Activated CD4-positive, alpha-beta T cell treated with anti-CD3 and anti-CD28 coated beads, Interleukin-2, amount 10 ng/mL, durations not matched to agents 24 days and 14 days (primary cell): ENCODE measurements at places on chromosomes 5 and 9. TPM values are rescaled to one million over a fixed set of nuclear protein-coding genes. Genes with fewer than 3 reads are reported as not detected.

- H3K27ac ChIP-seq: peak overlapping the region; percentile 81
- peak overlapping the region; percentile 7 for H3K4me3 ChIP-seq
- peaks cover 31% of the 10 kb centered on the region for H3K4me1 ChIP-seq
These were observed 7.9 kb upstream of the ENG start for GRCh38 chr9:127862075-127863011.

The SH3TC2 gene
- not detected in 2 replicates for total RNA-seq

The SAP30L gene
- 31.4 and 37.7 TPM in 2 replicates for total RNA-seq

- no peak for DNase-seq
- H3K4me3 ChIP-seq: no peak overlapping the region
- H3K27me3 ChIP-seq: no peaks in the 10 kb centered on the region
These were observed 71.5 kb downstream of the FBN2 start for GRCh38 chr5:128466554-128466953.

GRCh38 chr5:37838152-37838932 lies 1.5 kb downstream of the GDNF start:
- H3K27me3 ChIP-seq: peaks cover 78% of the 10 kb centered on the region
- peak overlapping the region; percentile 60 for H3K27ac ChIP-seq
- DNase-seq: peak; percentile 60
- H3K4me1 ChIP-seq: peaks cover 22% of the 10 kb centered on the region
- no peaks in the 10 kb centered on the region for H3K36me3 ChIP-seq
- H3K4me3 ChIP-seq: peak overlapping the region; percentile 78

GRCh38 chr5:114335391-114335790 lies 26.5 kb upstream of the KCNN2 start:
- H3K27ac ChIP-seq: no peak overlapping the region
- no peaks in the 10 kb centered on the region for H3K4me1 ChIP-seq
- H3K4me3 ChIP-seq: no peak overlapping the region
- DNase-seq: no peak

- DNase-seq: no peak
- no peaks in the 10 kb centered on the region for H3K27me3 ChIP-seq
- no peaks in the 10 kb centered on the region for H3K36me3 ChIP-seq
- no peaks in the 10 kb centered on the region for H3K4me1 ChIP-seq
These were observed 23.3 kb downstream of the HMHB1 start for GRCh38 chr5:143835251-143835650.

The KCNIP1 gene
- not detected in 2 replicates for total RNA-seq

DNA sequence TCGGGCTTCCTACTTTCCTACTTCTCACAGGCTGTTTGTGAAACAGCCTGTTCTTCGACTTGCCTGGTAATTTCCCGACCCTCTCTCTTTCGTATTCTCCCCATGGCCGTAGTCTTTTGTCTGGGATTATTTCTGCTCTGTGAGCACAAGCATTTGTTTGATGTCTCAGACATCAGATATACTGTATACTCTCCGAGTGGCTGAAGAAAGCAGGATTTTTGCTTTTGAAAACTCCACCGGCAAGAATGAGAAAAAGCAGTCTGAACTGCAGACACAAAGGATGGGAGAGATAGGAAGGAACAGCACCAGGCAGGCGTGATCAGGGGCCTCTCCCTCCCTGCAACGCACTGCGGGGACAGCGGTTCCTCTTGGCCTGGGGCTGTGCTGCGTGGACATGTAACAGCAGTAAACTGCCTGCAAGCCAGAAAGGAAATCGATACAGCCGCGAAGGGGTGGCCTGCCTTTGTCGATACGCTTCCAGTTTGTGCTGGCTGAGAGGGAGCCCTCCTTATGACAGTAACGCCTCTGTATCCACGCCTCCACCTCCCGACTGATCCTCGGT lies 313.9 kb upstream of the TLE4 start:
- no peak for DNase-seq
- no peaks in the 10 kb centered on the region for H3K4me1 ChIP-seq
- no peaks in the 10 kb centered on the region for H3K27me3 ChIP-seq
- H3K27ac ChIP-seq: no peak overlapping the region

DNA sequence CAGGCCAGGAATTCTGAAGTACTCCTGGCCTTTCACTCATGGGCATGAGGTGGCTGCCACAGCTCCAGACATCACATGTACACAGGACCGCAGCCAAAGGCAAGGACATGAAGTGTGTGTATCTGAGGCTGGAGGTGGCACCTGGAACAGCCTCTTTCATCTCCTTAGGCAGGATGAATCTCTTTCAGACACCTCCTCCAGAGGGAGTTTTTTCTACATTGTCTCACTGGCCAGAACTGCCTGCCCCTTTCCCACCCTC lies 142.8 kb downstream of the BARX1 start:
- DNase-seq: peak; percentile 41
- H3K4me1 ChIP-seq: no peaks in the 10 kb centered on the region

DNA sequence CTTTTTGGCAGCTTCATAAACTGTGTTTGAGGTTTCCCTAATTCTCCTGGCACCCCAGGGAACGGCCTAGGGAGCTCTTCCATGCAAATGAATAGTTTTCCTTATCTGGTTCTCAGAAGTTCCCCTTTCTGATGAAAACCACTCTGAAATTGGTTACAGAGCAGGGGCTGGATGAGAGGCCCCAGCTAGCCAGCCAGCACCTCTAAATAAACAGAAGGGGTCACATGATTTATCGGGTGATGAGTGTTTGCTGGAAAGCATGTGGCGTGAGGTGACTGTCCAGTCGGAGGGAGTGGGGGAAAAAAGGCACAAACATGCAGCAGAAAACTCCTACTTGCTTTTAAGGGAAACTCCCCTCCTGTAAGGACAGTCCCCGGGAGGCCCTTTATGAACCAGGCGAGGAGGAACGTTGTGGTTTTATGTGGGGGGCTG lies 261.2 kb upstream of the ANKRD55 start:
- peaks cover 2% of the 10 kb centered on the region for H3K27me3 ChIP-seq
- DNase-seq: no peak
- H3K4me1 ChIP-seq: peaks cover 24% of the 10 kb centered on the region
- no peaks in the 10 kb centered on the region for H3K36me3 ChIP-seq
- H3K4me3 ChIP-seq: no peak overlapping the region
- no peak overlapping the region for H3K27ac ChIP-seq

The HMCN2 gene
- total RNA-seq: not detected in 2 replicates

The F2RL1 gene
- 0.14 and 0.23 TPM in 2 replicates for total RNA-seq

The GPRIN1 gene
- 3.7 TPM in 2 replicates for total RNA-seq

The BTNL8 gene
- 0.21 TPM in 1 of 2 replicates, not detected in the other for total RNA-seq

DNA sequence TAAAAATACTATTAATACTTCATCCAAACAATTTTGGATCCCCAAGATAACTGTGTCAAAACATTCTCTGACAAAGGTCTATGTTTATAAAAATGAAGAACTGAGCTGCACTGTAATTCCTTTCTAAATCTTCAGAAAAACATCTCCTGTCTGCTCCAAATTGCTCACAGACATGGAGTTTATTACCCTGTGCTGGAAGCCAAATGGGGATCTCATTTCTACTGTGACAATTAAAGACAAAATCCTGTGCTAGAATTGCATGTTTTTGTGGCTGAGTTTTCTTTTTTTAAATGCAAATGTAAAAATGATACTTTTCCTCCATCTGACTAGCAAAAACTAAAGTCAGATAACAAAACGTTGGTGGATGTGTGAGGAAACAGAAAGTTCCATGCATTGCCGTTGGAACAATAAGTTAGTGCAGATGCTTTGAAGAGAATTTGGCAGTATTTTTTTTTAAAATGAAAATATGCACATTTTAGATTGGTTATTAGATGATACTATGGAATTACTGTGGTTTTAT lies 93.5 kb downstream of the GNA14 start:
- peaks cover 13% of the 10 kb centered on the region for H3K27me3 ChIP-seq
- no peak overlapping the region for H3K4me3 ChIP-seq
- DNase-seq: no peak
- no peak overlapping the region for H3K27ac ChIP-seq
- H3K4me1 ChIP-seq: no peaks in the 10 kb centered on the region
- no peaks in the 10 kb centered on the region for H3K36me3 ChIP-seq

The CAVIN4 gene
- 0.19 and 0.21 TPM in 2 replicates for total RNA-seq

The PLEKHG4B gene
- total RNA-seq: not detected in 2 replicates
